ENCODE measurements at places on chromosomes 7 and 10. TPM values are rescaled to one million over a fixed set of nuclear protein-coding genes. Genes with fewer than 3 reads are reported as not detected.

DNA sequence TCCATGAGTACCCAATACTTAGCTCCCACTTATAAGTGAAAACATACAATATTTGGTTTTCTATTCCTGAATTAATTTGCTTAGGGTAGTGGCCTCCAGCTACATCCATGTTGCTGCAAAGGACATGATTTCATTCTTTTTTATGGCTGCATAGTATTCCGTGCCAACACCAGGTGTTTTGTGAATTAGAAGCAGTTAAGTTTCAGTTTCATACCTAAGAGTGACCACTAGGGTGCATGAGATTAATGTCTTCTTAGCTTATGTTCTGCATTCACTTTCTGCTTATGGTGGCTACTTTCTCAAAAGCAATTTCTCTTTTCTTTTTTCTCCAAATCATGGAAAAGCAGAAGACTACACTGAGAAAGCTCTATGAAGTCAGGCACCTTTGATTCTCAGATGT, 65.1 kb upstream of the VSTM2A start:
- no peak for DNase-seq

DNA sequence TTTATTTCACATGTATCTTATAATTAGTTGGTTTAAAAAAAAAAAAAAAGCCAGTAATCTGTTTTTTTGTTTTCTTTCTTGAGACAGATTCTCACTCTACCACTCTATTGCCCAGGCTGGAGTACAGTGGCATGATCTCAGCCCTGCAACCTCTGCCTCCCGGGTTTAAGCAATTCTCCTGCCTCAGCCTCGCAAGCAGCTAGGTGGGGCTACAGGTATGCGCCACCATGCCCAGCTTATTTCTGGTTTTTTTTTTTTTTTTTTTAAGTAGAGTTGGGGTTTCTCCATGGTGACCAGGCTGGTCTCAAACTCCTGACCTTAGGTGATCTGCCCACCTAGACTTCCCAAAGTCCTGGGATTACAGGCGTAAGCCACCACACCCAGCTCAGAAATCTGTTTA, 34.1 kb upstream of the CAPZA2 start:
- no peak for DNase-seq

- DNase-seq: no peak
Measured at GRCh38 chr10:13872411-13872810, 285.6 kb downstream of the PRPF18 start.

DNA sequence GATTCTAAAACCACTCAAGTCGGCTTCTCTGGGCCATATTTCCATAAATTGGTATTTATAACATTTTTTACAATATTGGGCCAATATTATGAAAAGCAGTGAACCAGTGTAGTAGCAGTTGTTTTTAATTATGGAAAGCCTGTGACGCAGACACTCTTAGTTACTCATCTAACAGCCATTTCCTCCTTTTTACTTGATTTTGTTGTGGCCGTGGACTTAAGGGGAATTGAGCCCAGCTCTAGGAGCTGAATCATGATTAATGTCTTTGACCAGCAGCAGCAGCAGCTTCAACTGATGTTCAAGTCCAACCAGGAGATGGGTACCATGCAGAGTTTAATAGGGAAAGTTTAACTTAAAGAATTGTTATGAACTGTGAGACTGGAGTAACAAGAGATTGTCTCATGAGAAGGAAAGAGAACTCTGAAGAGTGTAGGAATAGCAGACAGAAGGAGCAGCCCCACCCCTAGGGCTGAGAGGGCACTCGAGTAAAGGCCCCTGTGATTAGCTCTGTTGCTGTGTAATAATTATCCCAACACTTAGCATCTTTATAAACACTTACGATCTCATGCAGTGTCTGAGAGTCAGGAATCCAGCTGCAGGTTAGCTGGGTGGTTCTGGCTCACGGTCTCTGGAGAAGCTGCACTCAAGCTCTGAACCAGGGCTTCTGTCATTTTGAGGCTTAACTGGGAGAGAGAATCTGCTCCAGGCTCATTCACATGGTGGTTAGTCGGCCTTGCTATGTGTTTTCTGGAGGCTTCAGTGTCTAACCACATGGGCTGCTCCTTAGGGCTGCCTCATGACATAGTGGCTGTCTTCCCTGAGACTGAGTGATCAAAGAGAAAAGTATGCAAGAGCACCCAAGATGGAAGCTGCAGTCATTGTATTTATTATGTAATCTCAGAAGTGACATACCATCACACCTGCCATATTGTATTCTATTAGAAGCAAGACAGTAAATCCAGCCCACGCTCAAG, 4.6 kb downstream of the LANCL2 start:
- no peak for DNase-seq

DNA sequence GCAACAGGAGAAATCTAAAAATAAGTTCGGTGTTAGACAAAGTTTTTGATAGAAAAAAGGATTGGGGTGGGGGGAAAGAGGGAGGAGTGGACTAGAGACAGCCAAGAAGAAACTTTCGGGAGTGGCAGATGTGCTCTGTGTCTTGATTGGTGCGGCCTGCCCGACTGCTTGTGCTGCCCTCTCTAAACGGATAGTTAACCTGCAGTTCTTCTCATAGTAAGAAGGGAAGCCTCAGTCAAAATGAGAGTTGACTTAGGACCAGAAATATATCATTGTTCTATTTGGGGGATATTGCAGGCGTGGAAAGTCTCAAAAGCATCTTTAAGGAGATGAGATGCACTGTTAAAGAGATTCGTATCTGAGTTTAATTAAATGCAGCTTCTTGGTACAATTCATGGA, 39.3 kb downstream of the UBE3C start:
- DNase-seq: no peak

GRCh38 chr7:117164620-117165019, 158.2 kb downstream of the WNT2 start:
- DNase-seq: no peak

- DNase-seq: no peak
Measured at GRCh38 chr7:156309016-156309620, 331.5 kb upstream of the RNF32 start.

GRCh38 chr10:19845503-19846368, 29.5 kb downstream of the PLXDC2 start:
- DNase-seq: no peak

GRCh38 chr7:34038816-34039470, 133.6 kb downstream of the BMPER start:
- no peak for DNase-seq

DNA sequence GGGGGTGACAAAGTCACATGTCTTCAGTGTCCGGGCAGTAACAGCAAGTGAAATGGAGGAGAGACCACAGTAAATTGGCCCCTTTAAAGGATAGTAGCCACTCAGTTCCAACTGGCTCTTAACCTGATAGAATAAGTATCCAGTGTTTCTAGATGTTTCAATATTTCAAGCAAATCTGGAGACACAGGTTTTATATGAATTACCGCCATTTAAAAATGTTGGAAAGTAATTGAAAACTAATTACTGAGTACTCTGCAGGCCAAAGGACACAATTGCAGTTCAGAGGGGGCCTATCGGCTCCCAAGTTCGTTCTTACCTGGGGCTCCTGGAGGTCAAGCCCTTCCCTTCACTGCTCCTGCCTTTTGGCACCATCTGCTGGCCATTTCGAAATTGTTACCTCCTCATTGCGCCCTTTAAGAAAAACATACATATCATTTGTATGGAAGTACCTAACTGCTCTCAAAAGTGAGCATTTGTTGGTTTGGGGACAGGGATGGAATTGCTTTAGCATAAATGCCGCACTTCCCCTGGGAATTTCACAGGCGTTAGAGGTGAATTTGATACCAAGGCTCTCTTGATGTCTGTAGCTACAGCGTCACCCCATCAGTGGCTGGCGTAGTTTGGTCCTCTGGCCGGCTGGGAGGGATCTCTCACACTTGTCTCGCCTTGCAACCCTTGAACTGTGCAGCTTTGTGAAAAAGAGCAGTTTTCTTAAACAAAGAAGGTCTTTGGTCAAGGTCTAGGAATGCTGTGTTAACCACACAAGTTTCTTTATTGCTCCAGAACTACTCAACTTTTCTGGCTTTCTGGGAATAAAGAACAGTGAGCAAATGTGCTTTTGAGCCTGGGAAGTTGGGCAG, 220.0 kb downstream of the ARHGAP21 start:
- no peak for DNase-seq

DNA sequence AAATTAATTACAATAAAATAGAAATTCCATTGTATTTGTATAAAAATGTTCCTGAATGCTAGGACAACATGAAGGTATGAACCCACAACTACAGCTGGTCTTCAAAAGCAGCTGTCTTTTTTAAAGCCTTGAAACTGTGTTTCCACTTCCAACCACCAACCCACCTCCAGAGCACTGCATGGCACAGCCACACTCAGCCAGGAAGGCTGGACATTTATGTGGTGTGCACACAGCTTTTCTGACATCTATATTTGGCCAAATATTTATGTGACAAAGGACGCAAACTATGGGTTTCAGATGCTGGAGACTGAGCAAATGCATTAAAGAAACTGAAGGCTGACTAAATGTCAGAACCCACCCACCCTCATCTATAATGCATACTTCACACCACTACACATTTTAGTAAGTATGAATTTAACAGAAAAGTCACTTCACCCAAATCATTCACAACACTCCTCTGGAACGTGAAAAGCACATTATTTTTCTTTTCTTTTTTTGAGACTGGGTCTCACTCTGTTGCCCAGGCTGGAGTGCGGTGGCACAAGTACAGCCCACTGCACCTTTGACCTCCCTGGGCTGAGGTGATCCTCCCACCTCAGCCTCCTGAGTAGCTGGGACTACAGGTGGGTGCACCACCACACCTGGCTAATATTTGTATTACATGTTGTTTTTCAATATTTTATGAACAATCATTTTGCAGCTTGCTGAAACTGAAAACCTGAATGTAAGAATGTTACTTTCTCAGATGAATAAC, 27.9 kb upstream of the DAGLB start:
- DNase-seq: no peak

The CLCN1 gene
- total RNA-seq: 1.2 TPM

The PKD2L1 gene
- total RNA-seq: not detected

Measured in mucosa of gallbladder (tissue), 1 donor.